ENCODE measurements at places on chromosomes 2 and 18. TPM values are rescaled to one million over a fixed set of nuclear protein-coding genes. Genes with fewer than 3 reads are reported as not detected.

- H3K4me1 ChIP-seq, result no peaks in the 10 kb centered on the region
- no peak for DNase-seq
- peaks cover 4% of the 10 kb centered on the region for H3K27me3 ChIP-seq
- H3K36me3 ChIP-seq, result no peaks in the 10 kb centered on the region
- H3K27ac ChIP-seq, result no peak overlapping the region
Measured at GRCh38 chr18:64979791-64980190, 771.0 kb upstream of the CDH7 start.

DNA sequence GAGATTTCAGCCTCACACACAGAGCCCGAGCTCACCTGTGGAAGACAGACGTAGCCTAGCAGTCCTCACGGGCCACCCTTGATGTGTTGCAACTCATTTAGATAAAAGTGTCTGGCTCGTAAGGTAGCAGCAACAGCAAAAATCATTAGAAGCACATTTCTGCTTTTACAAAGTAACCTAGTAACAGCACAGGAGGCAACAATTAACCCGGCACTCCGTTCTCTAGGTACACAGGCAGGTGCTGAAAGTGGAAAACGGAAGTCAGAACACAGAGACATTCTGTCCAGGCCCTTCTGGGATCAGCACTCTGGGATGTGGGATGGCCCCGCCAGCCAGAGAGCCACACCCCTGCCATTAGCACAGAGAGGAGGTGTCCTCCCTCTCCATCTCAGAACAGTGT, 99.3 kb downstream of the KLHL29 start:
- H3K27ac ChIP-seq, result no peak overlapping the region
- DNase-seq, result no peak
- no peak overlapping the region for H3K4me3 ChIP-seq
- H3K36me3 ChIP-seq, result no peaks in the 10 kb centered on the region

GPR17 gene
- total RNA-seq, result not detected

- H3K27ac ChIP-seq, result no peak overlapping the region
- no peak overlapping the region for H3K4me3 ChIP-seq
- no peaks in the 10 kb centered on the region for H3K27me3 ChIP-seq
- DNase-seq, result no peak
- peaks cover 15% of the 10 kb centered on the region for H3K4me1 ChIP-seq
- no peaks in the 10 kb centered on the region for H3K36me3 ChIP-seq
Measured at GRCh38 chr2:72271766-72272641, 124.3 kb upstream of the CYP26B1 start.

CRYGD gene
- total RNA-seq, result 6.3 TPM

DNA sequence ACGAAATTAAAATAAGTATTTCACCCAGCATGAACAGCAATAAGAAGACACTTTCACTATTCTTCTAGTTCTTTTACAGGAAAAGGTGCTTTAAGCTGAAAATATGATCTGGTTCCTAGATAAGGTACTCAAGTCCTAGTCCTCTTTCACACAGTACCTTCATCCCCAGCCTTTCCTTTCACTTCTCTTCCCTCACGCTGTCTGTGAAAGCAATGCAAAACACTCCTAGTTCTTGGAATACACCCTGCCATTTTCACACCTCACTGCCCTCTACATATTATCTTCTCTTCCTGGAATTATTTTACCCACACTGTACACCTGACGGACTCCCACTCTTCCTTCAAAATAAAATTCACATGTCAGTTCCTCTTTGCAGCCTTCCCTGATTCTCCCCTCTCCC, 82.9 kb downstream of the DNAH7 start:
- no peaks in the 10 kb centered on the region for H3K27me3 ChIP-seq
- no peak for DNase-seq
- H3K4me1 ChIP-seq, result no peaks in the 10 kb centered on the region

GRCh38 chr2:64626963-64627760, 26.6 kb downstream of the SERTAD2 start:
- H3K36me3 ChIP-seq, result no peaks in the 10 kb centered on the region
- peaks cover 21% of the 10 kb centered on the region for H3K4me1 ChIP-seq
- no peak overlapping the region for H3K27ac ChIP-seq
- no peak overlapping the region for H3K4me3 ChIP-seq
- no peak for DNase-seq

GRCh38 chr2:47504174-47504810, 101.3 kb downstream of the MSH2 start:
- peaks cover 6% of the 10 kb centered on the region for H3K4me1 ChIP-seq
- no peak for DNase-seq
- H3K27me3 ChIP-seq, result peaks cover 15% of the 10 kb centered on the region
- peaks cover 57% of the 10 kb centered on the region for H3K36me3 ChIP-seq
- H3K27ac ChIP-seq, result no peak overlapping the region
- H3K4me3 ChIP-seq, result no peak overlapping the region

- peak overlapping the region; percentile 80 for H3K27ac ChIP-seq
- no peaks in the 10 kb centered on the region for H3K27me3 ChIP-seq
- no peak for DNase-seq
- H3K4me1 ChIP-seq, result peaks cover 62% of the 10 kb centered on the region
Measured at GRCh38 chr2:47869859-47870595, 36.3 kb downstream of the FBXO11 start.

MBP gene
- 19.6 TPM for total RNA-seq

DNA sequence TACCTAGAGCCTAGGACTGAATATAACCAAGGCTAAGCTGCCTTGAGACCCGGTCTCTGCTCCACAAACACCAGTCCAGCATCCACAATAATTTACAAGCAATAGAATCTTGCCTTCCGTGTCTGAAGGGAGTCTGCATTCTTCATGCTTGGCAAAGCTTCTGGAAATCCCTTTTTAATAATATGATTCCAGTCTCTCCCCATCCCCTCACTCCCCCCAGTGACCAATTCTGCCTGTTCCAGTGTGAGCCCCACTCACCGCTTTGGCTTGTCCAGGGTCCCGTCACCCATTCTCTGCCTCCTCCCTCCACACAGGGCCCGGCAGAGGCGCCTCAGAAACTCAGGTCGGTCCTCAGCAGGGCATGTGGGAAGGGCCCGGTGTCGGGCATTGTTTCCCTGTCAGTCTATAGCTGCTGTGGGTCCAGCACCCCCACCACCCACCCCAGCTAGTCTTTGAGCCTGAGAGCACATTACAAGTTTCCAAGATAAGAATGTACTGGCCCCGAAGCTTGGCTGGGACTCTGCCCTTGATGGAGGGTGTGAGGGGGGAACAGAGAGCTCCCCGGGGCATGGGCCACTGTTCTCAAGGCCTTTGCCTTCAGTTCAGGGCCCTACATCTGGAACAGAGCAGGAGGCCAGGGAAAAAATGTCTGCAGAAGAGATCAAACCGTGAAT, 129.7 kb upstream of the MYCN start:
- H3K36me3 ChIP-seq, result no peaks in the 10 kb centered on the region
- peaks cover 15% of the 10 kb centered on the region for H3K27me3 ChIP-seq
- no peak for DNase-seq

DNA sequence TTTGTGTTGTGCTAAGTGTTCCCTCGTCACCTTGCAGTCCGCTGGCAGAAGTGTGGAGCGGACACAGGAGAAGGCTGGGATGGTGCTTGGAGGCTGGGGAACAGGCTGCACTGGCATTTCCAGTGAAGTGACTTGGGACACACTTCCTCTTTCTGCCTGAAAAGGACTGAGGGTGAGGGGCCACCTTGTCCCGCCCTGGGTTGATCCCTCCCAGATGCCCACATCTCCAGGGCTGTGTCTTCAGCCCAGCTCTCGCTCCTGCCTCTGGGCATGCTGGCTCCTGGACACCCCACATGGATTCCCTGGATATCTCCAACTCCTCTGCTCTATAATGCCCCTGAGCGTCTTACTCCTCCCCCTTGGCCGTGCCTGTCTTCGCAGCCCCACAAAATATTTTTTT, 412.6 kb downstream of the PTPRM start:
- no peaks in the 10 kb centered on the region for H3K27me3 ChIP-seq
- H3K4me3 ChIP-seq, result no peak overlapping the region
- no peaks in the 10 kb centered on the region for H3K36me3 ChIP-seq

- no peak overlapping the region for H3K27ac ChIP-seq
- H3K4me3 ChIP-seq, result no peak overlapping the region
- DNase-seq, result no peak
- no peaks in the 10 kb centered on the region for H3K36me3 ChIP-seq
- H3K27me3 ChIP-seq, result no peaks in the 10 kb centered on the region
Measured at GRCh38 chr2:181627545-181627944, 29.4 kb downstream of the CERKL start.

DNA sequence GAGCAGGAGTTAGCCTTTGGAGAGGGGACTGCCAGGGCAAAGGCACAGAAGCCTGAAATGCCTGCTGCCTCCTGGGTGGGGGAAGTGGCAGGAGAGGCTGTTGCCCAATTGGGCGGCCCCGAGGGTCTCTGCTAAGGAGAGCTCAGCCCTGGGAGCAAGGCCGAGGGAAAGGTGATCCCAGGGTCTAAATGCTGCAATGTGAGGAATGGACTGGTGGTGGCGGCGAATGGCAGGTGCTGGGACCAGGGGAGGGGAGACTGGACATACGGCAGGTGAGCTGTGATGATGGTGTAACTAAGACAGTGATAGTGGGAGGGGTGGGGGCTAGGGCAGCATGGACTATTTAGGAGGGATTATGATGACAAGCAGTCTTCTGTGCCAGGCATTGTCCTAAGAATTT, 104.0 kb downstream of the DYSF start:
- no peaks in the 10 kb centered on the region for H3K27me3 ChIP-seq
- H3K36me3 ChIP-seq, result no peaks in the 10 kb centered on the region
- peaks cover 16% of the 10 kb centered on the region for H3K4me1 ChIP-seq
- peak; percentile 48 for DNase-seq
- no peak overlapping the region for H3K27ac ChIP-seq

DNA sequence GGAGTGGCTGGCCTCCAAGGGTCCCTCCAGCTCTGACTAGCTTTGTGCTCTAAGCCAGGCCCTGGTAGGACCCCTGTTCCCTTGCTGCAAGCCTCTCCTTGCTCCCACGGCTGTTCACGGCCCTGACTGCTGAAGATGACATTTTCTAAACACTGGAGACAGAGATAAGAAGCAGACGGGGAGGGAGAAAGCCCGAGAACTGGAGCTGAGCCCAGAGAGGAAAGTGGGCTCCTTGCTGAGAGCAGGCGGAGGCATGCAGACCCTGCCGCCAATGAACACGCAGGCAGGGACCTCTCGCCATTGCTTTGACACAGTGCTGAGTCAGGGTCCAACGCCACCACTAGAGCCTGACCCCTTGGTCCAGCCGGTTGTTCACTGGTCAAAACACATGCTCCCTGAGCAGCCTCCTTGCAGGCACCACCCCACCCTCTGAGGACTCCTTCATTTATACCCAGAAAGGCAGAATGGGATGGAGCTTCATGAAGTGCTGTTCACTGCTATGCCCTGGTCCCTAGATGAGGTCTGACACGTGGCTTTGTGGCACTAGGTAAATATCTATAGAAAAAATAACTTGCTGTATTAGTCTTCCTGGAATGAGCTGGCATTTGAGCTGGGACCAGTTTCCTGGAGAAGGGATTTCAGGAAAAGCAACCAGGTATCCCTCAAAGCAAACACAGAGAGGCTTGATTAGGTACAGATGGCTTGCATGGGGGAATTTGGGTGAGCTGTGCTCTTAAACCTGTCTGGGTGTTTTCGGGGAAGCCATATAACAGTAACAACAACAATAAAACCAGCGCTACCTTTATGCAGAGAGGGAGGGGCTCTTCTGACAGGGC, 65.7 kb downstream of the MCFD2 start:
- no peak for DNase-seq
- H3K4me1 ChIP-seq, result no peaks in the 10 kb centered on the region
- H3K27me3 ChIP-seq, result no peaks in the 10 kb centered on the region

- no peak overlapping the region for H3K4me3 ChIP-seq
- H3K27ac ChIP-seq, result no peak overlapping the region
- DNase-seq, result no peak
- H3K27me3 ChIP-seq, result peaks cover 40% of the 10 kb centered on the region
- H3K36me3 ChIP-seq, result no peaks in the 10 kb centered on the region
Measured at GRCh38 chr2:122203523-122203922, 448.1 kb downstream of the TSN start.

GRCh38 chr2:130764035-130764820, 8.9 kb downstream of the AMER3 start:
- no peaks in the 10 kb centered on the region for H3K4me1 ChIP-seq
- H3K27me3 ChIP-seq, result no peaks in the 10 kb centered on the region
- H3K4me3 ChIP-seq, result no peak overlapping the region
- no peak overlapping the region for H3K27ac ChIP-seq
- no peaks in the 10 kb centered on the region for H3K36me3 ChIP-seq

PROKR1 gene
- total RNA-seq, result 4.4 TPM

WNT6 gene
- total RNA-seq, result not detected

DNA sequence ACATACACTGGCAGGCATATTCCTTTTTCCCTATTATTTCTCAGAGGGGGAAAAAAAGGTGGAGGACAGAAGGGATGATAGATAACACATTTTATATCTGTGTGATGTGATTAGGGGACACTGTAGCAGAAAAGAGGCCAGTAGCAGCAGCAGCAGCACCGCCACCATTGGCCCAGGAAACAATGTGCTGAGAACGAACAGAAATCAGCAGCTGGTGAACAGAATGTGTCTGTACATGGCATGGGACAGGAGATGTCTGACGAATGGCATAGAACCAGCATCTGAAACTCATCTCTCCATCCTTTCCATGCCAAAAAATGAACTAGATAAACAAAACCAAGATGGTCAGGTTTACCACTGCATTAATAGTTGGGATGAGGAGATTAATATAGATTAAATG, 936.1 kb upstream of the ACVR2A start:
- H3K27me3 ChIP-seq, result no peaks in the 10 kb centered on the region
- no peak for DNase-seq
- H3K36me3 ChIP-seq, result no peaks in the 10 kb centered on the region
- no peaks in the 10 kb centered on the region for H3K4me1 ChIP-seq

DNA sequence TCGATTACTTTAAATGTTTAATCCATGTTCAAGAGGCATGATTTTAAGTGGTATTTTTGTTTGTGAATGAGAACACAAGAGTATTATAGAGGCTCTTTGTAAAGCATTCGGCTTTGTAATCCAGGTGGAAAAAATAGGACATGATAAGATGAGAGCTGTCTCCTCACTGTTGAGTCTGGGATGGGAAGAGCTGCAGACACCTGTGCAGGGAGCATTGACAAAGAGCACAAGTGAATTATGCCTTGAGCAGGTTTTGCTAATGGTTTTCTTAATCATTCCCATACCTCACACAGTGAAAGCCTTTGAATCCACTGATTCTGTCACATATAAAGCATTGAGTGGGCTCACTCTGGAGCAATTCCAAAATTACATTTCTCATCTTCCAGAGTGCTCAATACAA, 9.6 kb downstream of the COL6A3 start:
- no peak overlapping the region for H3K4me3 ChIP-seq
- H3K4me1 ChIP-seq, result 0 out of 2 replicates have a peak, but pooled peaks cover 6% of the 10 kb centered on the region
- DNase-seq, result no peak
- H3K27ac ChIP-seq, result no peak overlapping the region
- no peaks in the 10 kb centered on the region for H3K36me3 ChIP-seq
- H3K27me3 ChIP-seq, result peaks cover 2% of the 10 kb centered on the region
